ENCODE measurements at places on chromosomes 16 and 17. TPM values are rescaled to one million over a fixed set of nuclear protein-coding genes. Genes with fewer than 3 reads are reported as not detected.

AHSP gene
- total RNA-seq: not detected

EPN3 gene
- total RNA-seq: 38.5 TPM

HEXIM2 gene
- total RNA-seq: 4.7 TPM

SMIM22 gene
- 12.9 TPM for total RNA-seq

CCL4 gene
- total RNA-seq: not detected

CDRT4 gene
- 4.7 TPM for total RNA-seq

SMIM5 gene
- 10.1 TPM for total RNA-seq

ZNF778 gene
- total RNA-seq: 5.3 TPM

BCAR1 gene
- 33.0 TPM for total RNA-seq

ITGAL gene
- total RNA-seq: 2.0 TPM

ASB16 gene
- not detected for total RNA-seq

EVPLL gene
- total RNA-seq: 5.3 TPM

CES3 gene
- total RNA-seq: 1.1 TPM

SLC5A11 gene
- not detected for total RNA-seq

SPATA32 gene
- 0.24 TPM for total RNA-seq

KRTAP4-4 gene
- not detected for total RNA-seq

ACLY gene
- total RNA-seq: 161 TPM

KRT14 gene
- total RNA-seq: 5,105 TPM

CMTM2 gene
- total RNA-seq: not detected
